ENCODE measurements at places on chromosomes 12 and 14.
A peak's percentile ranks its signal among the peaks of the same experiment; 100 is the strongest.

GRCh38 chr12:29691161-29691854 is 92.4 kb downstream of the TMTC1 start:
- DNase-seq: no peak

- no peak for DNase-seq
These were observed 110.2 kb downstream of the NEDD1 start for GRCh38 chr12:97017213-97017612.

GRCh38 chr12:52230364-52231281 is 2.4 kb upstream of the KRT7 start:
- peak; percentile 54 for DNase-seq

GRCh38 chr14:104341532-104342434 is 203.4 kb downstream of the KIF26A start:
- DNase-seq: peak; percentile 19

- no peak for DNase-seq
These were observed 43.5 kb downstream of the ERH start for GRCh38 chr14:69354383-69355153.

DNA sequence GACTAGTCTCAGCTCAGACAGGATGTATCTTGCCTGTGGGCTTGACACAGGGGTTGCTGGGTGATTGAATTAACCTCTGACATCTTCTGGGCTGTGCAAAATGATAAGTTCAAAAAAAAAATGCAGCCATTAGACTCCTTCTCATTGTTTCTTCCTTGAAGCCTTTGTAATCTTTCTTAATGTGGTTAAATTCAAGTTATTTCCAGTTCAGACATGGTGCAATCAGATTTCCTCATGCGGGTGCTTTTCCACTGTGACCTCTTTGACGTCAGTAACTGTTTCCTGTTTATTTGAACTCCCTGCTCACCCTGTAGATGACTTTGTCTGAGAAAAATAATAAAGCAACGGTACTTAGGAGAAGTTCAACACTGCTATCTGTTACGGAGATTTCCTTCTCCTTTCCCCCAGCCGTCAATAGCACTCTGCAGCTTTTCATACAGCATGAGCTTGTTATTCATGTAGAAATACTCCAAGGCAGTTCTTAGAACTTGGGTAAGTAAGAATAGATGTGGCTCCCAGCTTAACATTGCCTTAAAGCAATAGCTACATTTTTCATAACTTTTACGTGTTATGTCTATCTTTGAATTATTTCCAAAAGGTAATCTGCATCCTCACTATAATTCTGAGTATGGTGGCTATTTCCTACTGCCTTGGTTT is 155.5 kb downstream of the PRKCH start:
- no peak for DNase-seq
